SJCRH30 (cell line): ENCODE measurements at places on chromosomes 5 and 9. TPM values are rescaled to one million over a fixed set of nuclear protein-coding genes. Genes with fewer than 3 reads are reported as not detected.

- H3K36me3 ChIP-seq, result no peaks in the 10 kb centered on the region
- H3K27me3 ChIP-seq, result no peaks in the 10 kb centered on the region
- no peak overlapping the region for H3K4me3 ChIP-seq
- DNase-seq, result no peak
Observed at GRCh38 chr9:79989079-79989478, 417.3 kb downstream of the TLE4 start.

DNA sequence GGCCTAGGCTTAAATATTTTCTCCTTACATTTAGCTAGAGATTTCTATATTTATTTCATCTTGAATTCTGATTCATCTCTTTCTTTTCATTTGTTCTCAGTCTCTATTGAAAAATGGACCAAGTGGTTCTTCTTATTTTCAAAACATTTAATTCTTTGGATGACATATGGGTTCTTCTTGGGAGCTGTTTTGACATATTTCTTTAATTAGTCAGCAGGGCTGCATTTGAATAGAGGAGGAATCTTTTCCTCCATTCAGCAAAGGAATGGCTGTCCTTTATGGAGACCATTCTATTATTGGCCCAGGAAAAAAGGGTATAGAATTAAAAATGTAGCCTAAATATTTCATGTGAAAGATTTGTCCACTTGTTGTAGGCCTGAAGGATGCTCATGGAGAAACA, 109.9 kb downstream of the RPS23 start:
- no peak overlapping the region for H3K27ac ChIP-seq
- no peaks in the 10 kb centered on the region for H3K36me3 ChIP-seq
- H3K4me3 ChIP-seq, result no peak overlapping the region
- H3K27me3 ChIP-seq, result no peaks in the 10 kb centered on the region

DNA sequence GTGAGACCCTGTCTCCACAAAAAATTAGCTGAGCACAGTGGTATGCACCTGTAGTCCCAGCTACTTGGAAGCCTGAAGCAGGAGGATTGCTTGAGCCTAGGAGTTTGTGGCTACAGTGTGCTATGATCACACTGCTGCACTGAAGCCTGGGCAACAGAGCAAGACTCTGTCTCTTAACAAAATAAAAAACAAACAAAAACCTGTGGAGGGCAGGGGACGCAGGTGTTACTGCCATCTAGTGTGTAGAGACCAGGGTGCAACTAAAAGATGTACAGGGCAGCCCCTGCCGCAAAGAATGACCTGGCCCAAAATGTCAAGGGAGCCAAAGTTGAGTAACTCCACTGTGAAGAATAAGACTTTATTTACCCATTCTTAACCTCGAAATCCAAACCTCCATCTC, 27.1 kb downstream of the ASPN start:
- DNase-seq, result no peak
- no peaks in the 10 kb centered on the region for H3K36me3 ChIP-seq

IGIP gene
- total RNA-seq, result 1.5 and 1.6 TPM in 2 replicates

PLAC8L1 gene
- total RNA-seq, result 0.33 TPM in 1 of 2 replicates, not detected in the other
